AG04450 (cell line): ENCODE measurements at places on chromosomes 2 and 18. TPM values are rescaled to one million over a fixed set of nuclear protein-coding genes. Genes with fewer than 3 reads are reported as not detected.

TBR1 gene
- polyA plus RNA-seq: not detected in 2 replicates

PTPRN gene
- polyA plus RNA-seq: 11.7 and 15.1 TPM in 2 replicates

CDH2 gene
- polyA plus RNA-seq: 42.6 and 45.9 TPM in 2 replicates

DNA sequence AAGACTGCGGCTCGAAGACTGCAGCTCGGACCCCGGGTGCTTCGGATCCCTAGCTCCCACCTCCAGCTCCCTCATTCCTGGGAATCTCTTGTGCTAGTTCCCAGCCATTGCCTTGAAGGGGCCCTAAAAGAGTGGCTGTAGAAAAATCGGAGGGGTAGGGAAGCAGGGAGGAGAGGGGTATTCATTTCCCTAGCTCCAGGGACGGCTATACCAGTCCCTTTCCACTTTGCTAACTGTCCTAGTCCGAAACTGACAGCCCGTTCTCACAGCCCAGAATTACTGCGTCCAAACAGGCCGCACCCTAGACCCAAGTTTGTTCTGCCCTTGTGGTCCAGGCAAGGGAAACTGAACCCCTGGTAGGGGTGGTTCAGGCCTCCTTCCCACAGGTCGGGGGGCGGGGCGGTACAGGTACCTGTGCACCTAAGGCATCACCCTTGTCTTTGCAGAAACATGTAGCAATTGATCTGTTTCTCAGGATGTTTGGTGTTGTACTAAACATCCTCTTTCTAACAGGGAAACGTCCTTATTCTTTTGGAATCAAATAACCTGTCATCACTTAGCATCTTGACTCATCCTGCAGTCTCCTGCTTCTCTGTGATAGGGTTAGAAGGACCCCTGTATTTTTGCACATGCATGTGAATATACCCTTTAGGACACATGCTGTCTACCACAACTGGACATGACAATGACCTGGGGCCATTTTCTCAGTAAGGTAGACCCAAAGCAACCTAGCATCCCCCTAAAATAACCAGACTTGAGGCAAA is 4.0 kb downstream of the EMX1 start:
- no peak for DNase-seq

DNA sequence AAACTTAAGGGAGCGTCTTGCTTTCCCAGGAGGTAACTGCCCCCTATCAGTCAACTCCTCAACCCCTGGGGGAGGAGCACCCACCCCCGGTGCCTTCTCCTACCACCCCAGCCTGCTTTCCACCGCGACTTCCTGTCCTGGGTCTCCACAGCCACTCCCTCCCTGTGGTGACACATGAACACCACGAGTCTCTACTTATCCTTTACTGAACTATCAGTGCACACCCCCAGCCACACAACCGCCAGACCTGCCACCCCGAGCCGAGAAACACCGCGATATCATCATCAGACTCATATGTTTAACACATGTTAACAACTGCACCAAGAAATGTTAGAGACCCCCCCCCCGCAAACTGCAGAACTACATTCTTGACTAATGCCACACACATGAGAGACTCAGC is 43.3 kb downstream of the LONRF2 start:
- no peak for DNase-seq

DNA sequence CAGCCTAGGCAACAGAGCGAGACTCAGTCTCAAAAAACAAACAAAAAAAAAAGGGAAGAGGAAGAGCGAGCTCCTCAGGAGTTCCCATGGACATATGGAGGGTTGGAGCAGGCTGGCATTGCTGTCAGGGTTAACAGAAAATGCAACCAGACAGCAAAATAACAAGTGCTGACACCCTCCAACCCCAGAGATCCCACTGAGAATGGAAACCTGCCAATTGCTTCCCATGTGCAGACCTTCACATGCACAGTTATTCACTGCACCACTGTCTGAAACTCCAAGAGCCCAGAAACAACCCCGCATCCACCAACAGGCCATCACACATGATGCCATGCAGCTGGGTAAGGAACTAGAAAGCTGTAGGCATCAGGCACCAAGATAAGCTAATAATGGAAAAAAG is 43.5 kb downstream of the TFCP2L1 start:
- no peak for DNase-seq

- DNase-seq: no peak
These were observed 131.8 kb upstream of the KYNU start for GRCh38 chr2:142745691-142746090.

- DNase-seq: no peak
These were observed 57.0 kb downstream of the ZNF519 start for GRCh38 chr18:14075196-14075595.
